Activated T-cell treated with anti-CD3 and anti-CD28 coated beads for 4 hours (primary cell): ENCODE measurements at places on chromosomes 2 and 18.

DNA sequence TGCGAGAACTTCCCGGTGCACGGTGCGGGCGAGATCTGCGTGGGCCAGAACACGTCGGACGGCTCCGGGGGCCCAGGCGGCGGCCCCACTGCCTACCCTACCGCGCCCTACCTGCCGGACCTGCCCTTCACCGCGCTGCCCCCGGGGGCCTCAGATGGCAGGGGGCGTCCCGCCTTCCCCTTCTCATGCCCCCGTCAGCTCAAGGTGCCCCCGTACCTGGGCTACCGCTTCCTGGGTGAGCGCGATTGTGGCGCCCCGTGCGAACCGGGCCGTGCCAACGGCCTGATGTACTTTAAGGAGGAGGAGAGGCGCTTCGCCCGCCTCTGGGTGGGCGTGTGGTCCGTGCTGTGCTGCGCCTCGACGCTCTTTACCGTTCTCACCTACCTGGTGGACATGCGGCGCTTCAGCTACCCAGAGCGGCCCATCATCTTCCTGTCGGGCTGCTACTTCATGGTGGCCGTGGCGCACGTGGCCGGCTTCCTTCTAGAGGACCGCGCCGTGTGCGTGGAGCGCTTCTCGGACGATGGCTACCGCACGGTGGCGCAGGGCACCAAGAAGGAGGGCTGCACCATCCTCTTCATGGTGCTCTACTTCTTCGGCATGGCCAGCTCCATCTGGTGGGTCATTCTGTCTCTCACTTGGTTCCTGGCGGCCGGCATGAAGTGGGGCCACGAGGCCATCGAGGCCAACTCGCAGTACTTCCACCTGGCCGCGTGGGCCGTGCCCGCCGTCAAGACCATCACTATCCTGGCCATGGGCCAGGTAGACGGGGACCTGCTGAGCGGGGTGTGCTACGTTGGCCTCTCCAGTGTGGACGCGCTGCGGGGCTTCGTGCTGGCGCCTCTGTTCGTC, 1.7 kb downstream of the FZD7 start:
- DNase-seq = no peak

- DNase-seq = no peak
Measured at GRCh38 chr18:47410139-47410538, 158.7 kb upstream of the SKOR2 start.

DNA sequence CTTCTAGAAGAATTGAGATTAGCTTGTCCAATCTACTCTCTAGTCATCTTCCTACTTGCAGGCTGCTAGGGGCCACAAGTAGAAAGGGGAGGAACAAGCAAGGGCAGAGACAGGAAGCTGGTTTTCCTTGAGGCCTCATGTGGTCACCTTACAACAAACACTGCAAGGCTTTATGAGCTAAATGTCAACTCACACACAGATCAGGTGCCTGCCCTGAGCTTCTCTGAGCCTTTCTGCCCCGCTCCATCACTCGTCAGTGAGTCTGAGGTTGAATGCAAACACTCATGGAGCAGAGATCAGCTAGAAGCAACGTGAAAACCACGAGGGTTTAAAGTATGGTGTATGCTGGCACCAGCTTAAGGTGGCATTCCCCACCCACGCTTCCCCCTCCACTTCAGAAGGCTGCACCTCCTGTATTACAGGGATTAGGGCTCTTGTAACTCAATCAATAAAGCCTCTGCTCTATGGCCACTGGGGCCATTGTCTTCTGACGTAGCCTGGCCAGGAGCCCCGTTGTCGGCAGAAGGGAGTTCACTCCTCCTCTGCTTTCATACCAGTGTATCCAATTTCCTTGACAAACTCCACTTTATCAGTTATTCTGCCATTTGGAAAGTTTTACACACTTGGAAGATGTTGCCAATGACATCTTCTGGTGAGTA, 5.4 kb upstream of the CRYGC start:
- DNase-seq = no peak

- no peak for DNase-seq
Measured at GRCh38 chr2:76252704-76253103, 542.0 kb upstream of the GCFC2 start.

- no peak for DNase-seq
Measured at GRCh38 chr18:64720781-64721464, 572.0 kb upstream of the LINC00305 start.
